ENCODE measurements at places on chromosomes 13 and 19.

GRCh38 chr13:48760626-48761025, 106.9 kb downstream of the CYSLTR2 start:
- DNase-seq: no peak

GRCh38 chr19:53947624-53948023, 15.1 kb upstream of the CACNG8 start:
- no peak for DNase-seq

DNA sequence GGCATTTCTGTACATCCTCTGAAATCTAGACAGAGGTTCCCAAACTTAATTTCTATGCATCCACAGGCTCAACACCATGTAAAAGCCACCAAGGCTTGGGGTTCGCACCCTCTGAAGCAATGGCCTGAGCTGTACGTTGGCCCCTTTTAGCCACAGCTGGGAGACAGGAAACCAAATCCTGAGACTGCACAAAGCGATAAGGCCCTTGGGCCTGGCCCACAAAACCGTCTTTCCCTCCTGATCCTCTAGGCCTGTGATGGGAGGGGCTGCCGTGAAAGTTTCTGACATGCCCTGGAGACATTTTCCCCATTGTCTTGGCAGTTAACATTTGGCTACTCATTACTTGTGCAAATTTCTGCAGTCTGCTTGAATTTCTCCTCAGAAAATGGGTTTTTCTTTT, 766.4 kb downstream of the GPC5 start:
- DNase-seq: no peak

- DNase-seq: no peak
These were observed 4.0 kb upstream of the IRGC start for GRCh38 chr19:43711751-43712355.

DNA sequence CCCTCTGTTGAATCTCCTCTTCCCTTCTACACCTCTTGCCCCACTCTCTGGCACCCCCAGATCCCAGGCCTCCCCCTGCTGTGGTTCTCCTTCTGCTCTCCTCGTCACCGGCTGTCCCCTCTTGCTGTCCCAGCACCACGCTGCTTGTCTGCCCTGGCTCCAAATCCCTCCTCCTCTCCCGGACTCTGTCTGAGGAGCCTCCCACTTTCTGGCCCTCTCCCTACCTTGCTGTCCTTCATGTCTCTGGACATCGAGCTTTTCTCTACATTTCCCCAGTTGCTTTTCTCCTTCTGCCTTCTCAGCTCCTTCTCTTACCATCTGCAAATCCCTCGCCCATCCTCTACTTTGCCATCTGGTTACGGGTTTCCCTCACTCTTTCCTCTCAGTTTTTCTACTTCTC, 1.2 kb downstream of the ZNF347 start:
- no peak for DNase-seq

- no peak for DNase-seq
These were observed 77.8 kb downstream of the TUBGCP3 start for GRCh38 chr13:112510002-112510780.

GRCh38 chr13:37123337-37123736, 17.9 kb upstream of the CSNK1A1L start:
- no peak for DNase-seq

- DNase-seq: no peak
These were observed 22.2 kb downstream of the DCLK1 start for GRCh38 chr13:36108954-36109353.

GRCh38 chr13:29561918-29562317, 33.6 kb downstream of the SLC7A1 start:
- DNase-seq: no peak

- DNase-seq: no peak
These were observed 19.8 kb downstream of the EPN1 start for GRCh38 chr19:55694656-55695491.

- DNase-seq: no peak
These were observed 1359.6 kb upstream of the ATXN8OS start for GRCh38 chr13:68748038-68748437.

GRCh38 chr13:43472339-43472738, 314.4 kb downstream of the ENOX1 start:
- DNase-seq: no peak

GRCh38 chr13:110583178-110583865, 21.8 kb upstream of the RAB20 start:
- no peak for DNase-seq

- DNase-seq: peak; percentile 46
These were observed 832 bp upstream of the ZNF491 start for GRCh38 chr19:11797491-11797890.

DNA sequence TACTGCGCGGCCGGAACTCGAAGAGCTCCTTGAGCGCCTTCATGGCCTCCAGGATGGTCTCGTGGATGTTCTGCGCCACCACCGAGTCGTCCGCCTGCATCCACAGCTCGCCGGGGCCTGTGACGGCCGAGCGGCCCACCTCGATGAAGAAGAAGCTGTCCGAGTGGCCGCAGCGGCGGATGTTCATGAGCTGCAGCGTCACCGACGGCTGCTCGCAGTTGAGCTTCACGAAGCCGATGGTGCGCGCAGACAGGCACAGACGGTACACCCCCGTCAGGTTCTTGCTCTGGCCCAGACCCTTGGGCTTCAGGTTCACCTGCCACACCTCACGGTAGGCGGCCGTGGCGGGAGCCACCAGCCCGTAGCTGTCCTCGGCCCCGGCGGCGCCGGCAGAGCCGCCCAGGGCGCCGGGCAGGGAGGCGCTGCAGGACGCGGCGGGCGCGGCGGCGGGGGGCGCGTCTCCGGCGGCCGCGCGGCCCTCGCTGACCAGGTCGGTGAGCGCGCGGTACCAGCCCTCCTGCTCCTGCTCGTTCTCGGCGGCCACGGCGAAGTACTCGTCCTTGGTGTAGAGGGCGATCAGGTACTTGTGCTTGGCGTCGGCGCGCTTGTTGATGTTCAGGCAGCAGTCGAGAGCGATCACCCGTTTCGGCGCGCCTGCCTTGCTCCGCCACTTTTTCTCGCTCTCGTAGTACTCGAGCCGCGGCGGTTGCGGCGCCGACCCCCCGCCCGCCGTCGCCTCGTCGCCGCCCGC, 1.1 kb downstream of the IRS2 start:
- DNase-seq: no peak

DNA sequence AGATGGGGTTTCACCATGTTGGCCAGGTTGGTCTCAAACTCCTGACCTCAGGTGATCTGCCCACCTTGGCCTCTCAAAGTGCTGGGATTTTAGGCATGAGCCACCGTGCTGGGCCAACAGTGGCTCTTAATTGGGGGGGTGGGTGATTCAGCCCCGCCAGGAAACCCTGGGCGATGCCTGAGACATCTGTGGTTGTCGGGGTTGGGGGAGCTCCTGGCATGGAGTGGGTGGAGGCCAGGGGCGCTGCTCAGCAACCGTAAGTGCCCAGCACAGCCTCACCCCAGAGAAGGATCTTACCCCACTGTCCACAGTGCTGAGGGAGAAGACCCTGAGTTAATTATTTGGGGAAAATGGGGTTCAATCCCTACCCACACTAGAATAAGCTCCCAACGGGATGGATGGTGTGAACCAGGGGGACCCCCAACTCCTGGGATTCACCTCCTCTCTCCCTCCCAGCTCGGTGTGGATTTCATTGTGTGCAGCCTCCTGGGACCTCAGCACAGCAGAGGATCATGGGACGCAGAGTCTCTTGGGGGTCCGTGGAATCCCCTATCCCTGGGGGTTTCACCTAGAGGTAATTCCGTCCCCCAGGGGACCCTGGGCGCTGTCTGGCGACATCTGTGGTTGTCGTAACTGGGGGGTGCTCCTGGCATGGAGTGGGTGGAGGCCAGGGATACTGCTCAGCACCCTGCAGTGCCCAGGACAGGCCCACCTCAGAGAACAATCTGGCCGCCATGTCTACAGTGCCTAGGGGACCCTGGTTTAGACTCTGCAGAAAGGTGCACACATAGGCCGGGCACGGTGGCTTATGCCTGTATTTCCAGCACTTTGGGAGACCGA, 68.9 kb downstream of the GADD45B start:
- DNase-seq: no peak

DNA sequence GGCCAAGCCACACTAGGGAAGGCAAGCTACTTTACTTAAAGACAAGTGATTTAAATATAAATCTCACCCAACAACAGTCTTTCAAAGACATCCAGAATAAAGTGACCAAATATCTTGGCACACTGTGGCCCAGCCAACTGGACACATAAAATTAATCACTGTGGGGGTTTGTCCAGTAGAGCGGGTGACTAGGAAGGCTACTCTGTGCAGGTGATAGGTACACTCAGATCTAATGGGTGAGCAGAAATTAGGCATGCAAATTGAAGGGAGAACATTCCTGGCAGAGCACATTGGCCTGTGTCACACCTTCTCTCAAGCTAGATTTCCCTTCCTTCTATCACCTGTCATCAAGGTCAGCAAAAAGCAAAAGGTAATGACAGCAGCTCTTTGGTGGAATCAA, 23.4 kb upstream of the CYSLTR2 start:
- DNase-seq: no peak

DNA sequence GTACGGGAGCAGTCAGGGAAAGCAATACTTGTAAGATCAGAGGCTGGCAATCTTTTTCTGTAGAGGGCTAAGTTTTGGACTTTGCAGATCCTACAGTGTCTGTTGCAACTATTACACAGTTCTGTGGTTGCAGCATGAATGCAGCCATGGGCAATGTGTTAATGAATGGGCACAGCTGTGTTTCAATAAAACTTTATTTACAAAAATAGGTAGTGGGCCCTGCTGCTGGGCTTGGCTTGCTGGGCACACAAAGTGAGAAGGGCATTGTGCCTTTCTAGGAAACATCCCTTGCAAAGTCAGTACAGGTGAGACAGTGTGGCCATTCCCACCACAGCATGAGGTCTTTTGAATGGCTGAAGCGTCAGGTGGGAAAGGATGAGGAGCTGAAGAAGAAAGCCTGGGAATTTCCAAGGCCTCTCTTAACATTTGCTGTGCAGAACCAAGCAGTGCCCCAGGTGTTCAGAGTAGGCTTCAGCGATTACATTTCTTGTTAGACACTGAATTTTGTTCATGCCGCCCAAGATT, 9.1 kb downstream of the KL start:
- no peak for DNase-seq

DNA sequence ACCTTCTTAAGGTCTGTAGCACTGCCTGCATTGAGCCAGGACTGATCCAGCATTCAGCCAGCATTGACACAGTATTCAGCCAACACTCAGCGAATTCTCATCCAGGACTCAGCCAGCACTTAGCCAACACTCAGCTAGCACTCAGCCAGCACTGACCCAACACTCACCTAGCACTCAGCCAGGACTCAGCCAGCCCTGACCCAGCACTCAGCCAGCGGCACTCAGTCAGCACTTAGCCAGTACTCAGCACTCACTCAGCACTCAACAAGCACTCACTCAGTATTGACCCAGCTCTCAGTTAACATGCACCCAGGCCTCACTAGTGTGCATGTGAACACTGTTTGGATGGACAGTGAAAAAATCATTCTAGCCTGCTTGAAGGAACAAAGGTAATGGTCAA, 55.0 kb downstream of the TSHZ3 start:
- no peak for DNase-seq

DNA sequence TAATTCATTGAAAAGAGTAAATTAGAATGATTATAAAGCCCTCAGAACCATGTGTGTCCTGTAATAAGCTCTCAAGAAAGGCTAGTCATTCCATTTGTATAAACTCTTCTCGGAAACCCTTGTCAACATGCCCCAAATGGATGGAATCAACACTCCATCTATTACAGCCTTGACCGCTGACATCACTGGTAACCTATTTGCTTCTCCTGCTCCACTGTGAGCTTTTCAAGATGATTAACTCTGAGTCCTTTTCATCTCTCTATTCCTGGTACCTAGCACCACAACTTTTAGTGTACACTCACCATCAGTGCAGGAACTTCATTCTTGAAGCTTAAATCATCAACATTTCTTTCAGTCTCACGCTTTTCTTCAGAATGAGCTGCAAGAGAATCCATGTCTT, 612.0 kb downstream of the DCT start:
- DNase-seq: no peak

- DNase-seq: no peak
These were observed 89.0 kb upstream of the CSNK1A1L start for GRCh38 chr13:37194428-37194861.

DNA sequence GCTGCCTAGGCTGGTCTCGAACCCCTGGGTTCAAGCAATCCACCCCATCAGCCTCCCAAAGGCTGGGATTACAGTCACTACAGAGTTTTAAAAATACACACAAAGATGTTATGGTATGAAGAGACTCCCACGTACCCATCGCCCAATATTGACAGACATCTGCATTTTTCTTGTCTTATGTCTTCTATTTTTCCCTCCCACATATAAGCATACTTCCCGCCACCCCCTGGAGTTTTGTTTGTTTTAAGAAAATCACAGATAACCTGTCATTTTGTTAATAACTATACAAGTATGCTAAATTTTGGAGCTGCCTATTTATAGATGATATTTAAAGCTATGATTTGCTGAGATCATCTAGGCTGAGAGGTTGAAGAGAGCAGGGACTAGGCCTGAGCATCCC, 6.2 kb upstream of the SMG9 start:
- no peak for DNase-seq

- no peak for DNase-seq
These were observed 5.0 kb downstream of the LRRC25 start for GRCh38 chr19:18392417-18392816.

DNA sequence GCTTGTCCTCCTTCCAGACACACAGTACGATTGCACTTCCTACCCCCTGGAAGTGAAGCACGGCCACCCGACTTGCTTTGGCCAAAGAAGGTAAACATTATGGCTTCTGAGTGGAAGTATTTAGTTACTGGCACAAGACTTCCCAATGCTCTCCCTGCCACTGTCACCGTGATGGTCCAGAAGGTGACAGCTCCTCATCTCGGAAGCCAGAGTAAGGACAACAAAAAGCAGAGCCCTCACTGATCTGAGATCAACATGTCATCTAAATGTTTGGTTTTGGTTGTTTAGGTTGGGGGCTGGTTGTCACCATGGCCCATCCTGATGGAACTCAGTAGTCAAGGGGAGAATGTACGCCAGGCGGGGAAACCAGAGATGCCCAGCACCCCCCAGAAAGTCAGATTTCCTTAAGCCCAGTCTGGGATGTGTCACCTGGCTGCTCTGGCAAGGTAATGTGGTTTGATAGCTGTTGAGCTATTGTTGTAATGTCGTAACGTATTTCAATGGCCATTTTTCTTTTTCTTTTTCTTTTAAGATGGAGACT, 170.1 kb upstream of the ZNF536 start:
- no peak for DNase-seq

DNA sequence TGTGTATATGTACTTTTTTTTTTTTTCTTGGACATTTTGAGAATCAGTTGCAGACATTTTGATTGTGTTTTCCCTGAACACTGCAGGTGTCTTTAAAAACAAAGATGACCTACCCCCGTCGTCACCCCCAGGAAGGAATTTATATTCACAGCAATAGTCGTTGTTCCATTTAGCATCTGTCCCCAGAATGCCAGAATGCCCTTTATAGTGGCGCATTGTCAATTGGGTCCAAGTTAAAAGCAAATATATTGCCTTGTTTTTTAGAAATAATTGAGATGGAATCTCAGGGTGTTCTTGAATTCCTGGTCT, 1.8 kb upstream of the RNF225 start:
- no peak for DNase-seq

DNA sequence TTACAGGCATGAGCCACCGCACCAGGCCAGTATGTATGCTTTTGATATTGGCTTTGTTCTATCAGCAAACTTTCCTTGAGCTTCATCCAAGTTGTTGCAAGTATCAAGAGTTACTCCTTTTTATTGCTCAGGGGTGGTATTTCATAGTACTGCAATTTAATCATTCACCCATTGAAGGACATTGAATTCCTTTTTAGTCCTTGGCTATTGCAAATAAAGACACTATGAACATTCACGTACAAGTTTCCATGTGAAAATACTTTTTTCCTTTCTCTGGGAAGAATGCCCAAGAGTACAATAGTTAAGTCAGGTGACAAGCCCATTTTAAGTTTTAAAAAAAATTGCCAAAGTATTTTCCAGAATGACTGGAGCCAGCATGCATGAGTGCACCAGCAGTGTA, 20.4 kb downstream of the CEACAM3 start:
- no peak for DNase-seq

Data from stimulated activated CD8-positive, alpha-beta memory T cell treated with anti-CD3 and anti-CD28 coated beads, Interleukin-7, amount 100 ng/mL, for 1 hour (primary cell).